ENCODE measurements at places on chromosomes 13 and 19.

DNA sequence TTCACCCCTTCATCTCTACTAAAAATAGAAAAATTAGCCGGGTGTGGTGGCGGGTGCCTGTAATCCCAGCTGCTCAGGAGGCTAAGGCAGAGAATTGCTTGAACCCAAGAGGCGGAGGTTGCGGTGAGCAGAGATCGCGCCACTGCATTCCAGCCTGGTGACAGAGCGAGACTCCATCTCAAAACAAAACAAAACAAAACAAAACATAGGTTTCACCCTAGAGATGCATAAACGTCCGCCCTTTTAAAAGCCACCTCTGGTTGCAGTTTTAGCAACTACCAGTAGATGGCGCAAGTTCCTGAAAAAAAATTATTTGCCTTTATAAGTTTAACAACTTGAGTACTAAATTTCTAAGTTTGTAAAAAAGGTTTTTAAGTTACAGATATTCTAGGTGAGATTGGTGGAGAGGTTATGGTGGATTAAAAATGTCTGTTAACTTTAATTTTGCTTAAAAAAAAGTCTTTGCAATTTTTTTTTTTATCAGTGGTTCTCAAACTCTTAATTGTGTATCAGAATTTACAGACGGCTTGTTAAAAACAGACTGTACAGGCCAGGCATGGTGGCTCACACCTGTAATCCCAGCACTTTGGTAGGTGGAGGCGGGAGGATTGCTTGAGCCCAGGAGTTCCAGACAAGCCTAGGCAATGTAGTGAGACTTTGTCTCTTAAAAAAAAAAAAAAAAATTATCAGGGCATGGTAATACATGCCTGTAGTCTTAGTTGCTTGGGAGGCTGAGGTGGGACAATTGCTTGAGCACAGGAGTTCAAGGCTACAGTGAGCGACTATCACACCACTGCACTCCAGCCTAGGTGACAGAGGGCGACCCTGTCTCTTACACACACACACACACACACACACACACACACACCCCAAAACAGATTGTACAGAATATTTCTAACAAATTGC is 42.1 kb downstream of the NAA16 start:
- peak; percentile 4 for DNase-seq

- DNase-seq = no peak
Measured at GRCh38 chr13:111007209-111007608, 92.3 kb upstream of the ANKRD10 start.

GRCh38 chr19:5851302-5851701 is at the start of gene FUT3:
TSS of gene FUT3 (minus strand) at chr19:5851449.
- no peak for DNase-seq

- no peak for DNase-seq
Measured at GRCh38 chr13:76707360-76707759, 178.8 kb downstream of the KCTD12 start.

GRCh38 chr19:44841231-44841630 is 4.9 kb upstream of the NECTIN2 start:
- DNase-seq = no peak

- DNase-seq = no peak
Measured at GRCh38 chr19:30570194-30570593, 198.0 kb downstream of the ZNF536 start.

- no peak for DNase-seq
Measured at GRCh38 chr13:34833562-34834182, 108.4 kb upstream of the NBEA start.

DNA sequence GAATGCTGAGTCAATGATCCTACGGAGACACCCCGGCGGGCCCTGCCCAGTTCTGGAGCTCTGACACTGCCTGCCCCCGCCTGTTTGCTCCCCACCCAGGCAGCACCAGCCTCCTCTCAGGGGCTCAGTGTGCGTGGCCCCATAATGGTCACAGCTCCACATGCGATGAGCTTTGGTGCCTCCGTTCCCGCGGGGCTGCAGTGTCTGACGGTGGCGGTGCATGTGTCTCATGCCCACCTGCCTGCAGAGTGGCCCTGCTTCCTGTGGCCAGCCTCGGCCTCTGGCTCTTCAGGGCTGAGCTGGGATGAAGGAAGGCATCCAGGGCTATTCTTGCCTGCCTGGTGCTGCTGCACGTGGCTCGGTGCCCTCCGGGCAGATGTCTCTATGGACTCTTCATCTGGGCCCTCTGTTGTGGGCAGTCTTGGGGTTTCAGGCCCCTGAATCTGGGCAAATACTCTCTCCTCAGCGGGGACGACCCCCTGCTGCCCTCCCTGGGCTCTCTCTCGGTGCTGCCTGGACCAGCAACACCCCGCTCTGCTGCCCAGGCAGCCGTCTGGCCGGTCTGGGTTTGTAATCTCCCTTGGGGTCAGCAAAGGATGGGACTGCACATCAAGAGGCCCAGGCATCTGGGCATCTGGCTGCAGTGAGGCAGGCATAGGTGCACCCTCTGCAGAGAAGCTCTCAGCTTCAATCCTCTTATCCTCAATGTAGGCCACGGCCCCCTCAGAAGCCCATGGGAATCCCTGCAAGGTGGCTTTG is 19.3 kb upstream of the TMEM255B start:
- no peak for DNase-seq

GRCh38 chr19:6801485-6802086 is 29.1 kb downstream of the VAV1 start:
- DNase-seq = peak; percentile 75

Data from stimulated activated CD8-positive, alpha-beta memory T cell treated with anti-CD3 and anti-CD28 coated beads, Interleukin-15, amount 100 ng/mL, for 48 hours (primary cell).